Thoracic aorta (tissue), 2 donors: ENCODE measurements at places on chromosomes 13 and 19. TPM values are rescaled to one million over a fixed set of nuclear protein-coding genes. Genes with fewer than 3 reads are reported as not detected.

- no peak overlapping the region for H3K4me3 ChIP-seq
- H3K27me3 ChIP-seq: no peaks in the 10 kb centered on the region
- H3K27ac ChIP-seq: no peak overlapping the region
- peaks cover 9% of the 10 kb centered on the region for H3K4me1 ChIP-seq
- H3K36me3 ChIP-seq: no peaks in the 10 kb centered on the region
Observed at GRCh38 chr19:48726556-48726955, 7.0 kb upstream of the MAMSTR start.

The PIAS4 gene
- total RNA-seq: 32.2 TPM

The TMEM238 gene
- 4.2 TPM for total RNA-seq

The CEACAM20 gene
- not detected for total RNA-seq
